ENCODE measurements at places on chromosomes 7 and 10.

DNA sequence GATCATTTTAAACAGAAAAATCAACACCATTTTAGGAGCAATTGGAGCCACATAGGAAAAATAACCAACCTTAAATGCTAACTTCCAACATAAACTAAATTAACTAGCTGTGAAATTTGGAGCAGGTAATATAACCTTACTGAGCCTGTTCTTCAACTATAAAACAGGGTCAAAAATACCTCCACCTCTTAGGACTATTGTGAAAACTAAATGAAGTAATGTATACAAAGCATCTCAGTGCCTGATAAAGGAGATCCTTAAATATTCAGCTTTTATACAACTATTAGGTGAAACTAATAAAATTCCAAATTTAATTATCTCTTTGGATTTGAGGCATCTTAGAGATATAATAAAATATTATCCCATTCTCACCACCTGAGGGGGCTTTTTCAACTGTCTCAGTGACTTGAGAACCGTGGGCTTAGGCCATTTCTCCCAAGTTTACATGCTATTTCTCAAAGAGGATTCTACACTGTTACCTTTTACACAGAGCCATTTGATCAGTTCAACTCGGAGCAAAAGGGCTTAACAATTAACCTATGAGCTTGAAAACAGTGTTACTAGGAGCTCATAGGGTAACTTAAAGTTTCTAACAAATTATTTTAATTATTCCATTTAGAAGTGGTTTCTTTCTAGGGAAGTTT is 165.0 kb upstream of the ASAH2 start:
- no peak for DNase-seq

DNA sequence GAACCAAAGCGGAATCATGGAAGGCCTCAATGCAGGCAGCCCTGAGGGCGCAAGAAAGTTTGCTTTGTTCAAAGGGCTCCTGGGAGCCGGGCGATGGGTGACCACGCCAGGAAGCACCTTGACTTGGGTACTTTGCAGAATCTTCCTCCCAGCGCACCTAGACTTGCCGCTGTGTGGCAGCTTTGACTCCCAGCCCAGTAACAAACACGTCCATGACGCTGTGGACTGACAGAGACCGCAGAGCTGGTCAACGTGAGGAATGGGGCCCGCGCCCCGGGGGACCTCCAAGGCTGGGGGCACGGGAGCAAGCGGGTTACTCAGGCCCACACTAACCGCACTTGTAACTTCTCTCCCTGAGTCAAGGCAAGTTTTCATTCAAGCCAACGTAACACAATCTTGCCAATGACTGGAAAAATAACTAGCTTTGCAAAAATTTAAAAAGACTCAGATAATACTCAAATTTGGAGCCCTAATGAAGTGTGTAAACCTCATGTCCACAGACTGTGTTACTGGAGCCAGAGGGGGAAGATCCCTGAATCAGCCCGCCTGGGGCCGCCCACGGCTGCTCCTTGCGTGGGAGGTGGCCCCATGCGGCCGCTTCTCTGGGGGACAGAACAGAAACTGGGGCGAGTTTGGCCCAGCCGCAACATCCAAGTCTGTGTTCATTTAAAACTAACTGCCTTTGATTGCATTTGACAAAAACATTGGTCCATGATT is 130.8 kb downstream of the DNAJB6 start:
- no peak for DNase-seq

DNA sequence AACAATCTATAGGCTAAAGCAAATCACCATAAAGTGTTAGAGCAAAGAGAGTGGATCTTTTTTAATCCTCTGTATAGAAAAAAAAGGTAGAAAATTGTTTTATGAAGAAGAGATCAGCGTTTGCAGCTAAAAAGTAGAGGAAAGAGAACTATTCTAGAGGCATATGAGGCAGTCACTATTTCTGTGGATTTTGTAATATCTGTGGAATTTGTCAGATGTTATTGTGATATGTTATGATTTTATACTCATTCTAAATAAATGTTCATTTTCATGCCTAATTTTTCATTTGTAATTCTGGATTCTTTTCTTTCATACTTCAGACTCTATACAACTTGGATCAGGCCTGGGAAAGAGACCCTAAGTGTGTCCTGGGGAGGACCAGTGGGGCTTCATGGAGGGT is 295.0 kb upstream of the LYZL1 start:
- no peak for DNase-seq

GRCh38 chr10:100827819-100828737 is 82.7 kb downstream of the PAX2 start:
- peak; percentile 46 for DNase-seq

- no peak for DNase-seq
Measured at GRCh38 chr10:67839951-67840350, 2.0 kb upstream of the DNAJC12 start.

- DNase-seq = no peak
Measured at GRCh38 chr7:113015034-113015645, 71.5 kb downstream of the GPR85 start.

GRCh38 chr7:30884881-30885280 is 26.8 kb upstream of the AQP1 start:
- no peak for DNase-seq

Data from activated CD4-positive, alpha-beta T cell treated with anti-CD3 and anti-CD28 coated beads, Interleukin-2, amount 50 U/mL, for 48 hours (primary cell).